ENCODE measurements at places on chromosomes 11 and 22.

DNA sequence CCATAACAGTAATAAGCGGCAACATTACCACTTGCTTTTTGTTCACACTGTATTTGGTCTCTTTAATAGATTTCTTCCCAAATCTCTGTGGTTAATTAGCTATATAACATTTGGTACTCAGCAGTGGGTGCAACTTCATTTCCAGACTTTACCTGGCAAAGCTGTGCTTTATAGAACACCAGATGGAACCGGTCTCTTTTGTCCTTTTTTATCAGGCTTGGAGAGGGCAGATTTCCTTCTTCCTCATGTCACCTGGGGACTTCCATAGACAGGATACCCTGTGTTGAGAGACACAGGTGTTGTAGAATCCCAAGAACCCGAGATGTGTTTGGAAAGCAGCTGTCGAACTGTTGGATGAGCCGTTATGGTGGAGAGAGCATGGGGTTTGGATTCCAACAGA is 393.7 kb downstream of the NTM start:
- no peak for DNase-seq

GRCh38 chr11:86453290-86454030 is 78.8 kb downstream of the CCDC81 start:
- no peak for DNase-seq

DNA sequence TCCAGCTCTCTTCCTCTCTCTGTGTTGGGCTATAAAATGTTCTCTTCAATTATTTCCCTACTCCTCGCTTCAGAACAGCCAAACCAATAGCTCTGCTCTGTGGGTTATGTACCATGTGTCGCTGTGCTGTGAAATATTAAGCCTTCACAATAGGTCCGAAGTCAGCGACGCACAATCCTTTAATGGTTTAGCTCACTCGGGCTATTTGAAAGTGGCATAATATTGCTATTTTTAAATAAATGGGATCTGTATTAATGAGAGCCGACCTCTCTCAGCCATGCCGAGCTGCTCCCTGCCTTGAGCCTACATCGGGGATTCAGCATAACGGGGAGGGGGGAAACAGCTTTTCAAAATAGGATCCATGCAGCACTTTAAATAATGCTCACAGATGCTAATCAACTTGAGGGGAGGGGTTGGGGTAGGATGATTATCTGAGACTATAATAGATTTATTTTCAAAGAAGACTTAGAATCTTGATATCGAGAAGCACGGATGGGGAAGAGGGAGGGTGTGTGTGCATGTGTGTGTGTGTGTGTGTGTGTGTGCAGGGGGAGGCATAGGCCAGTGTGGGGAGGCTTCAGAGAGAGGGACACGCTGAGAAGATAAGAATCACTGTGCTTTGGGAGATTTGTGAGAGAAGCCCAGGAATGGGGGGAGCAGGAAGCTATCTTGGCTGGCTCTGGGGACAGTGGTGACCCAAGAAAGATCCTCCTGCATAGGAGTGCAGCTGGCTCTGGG is 271.5 kb downstream of the NXPE2 start:
- DNase-seq: no peak

GRCh38 chr11:132058211-132058772 is 687.9 kb downstream of the NTM start:
- peak; percentile 67 for DNase-seq

DNA sequence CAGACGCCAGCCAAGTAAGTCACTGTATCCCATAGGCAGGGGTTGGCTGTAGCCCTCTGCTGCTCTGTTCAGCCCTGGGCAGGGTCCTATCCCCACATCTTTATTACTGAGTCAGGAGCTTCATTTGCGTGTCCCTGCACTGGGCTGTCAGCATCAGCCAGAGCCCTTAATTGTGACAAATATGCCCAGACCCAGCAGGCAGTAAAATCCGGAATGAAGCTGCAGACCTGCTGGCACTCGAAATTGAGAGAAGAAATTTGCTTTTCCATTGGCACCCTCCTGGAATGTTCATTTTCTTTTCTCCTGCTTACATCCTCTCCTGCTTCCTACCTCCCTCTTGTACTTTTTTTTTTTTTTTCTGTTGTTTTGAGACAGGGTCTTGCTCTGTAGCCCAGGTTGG is 43.8 kb downstream of the CEP164 start:
- no peak for DNase-seq

DNA sequence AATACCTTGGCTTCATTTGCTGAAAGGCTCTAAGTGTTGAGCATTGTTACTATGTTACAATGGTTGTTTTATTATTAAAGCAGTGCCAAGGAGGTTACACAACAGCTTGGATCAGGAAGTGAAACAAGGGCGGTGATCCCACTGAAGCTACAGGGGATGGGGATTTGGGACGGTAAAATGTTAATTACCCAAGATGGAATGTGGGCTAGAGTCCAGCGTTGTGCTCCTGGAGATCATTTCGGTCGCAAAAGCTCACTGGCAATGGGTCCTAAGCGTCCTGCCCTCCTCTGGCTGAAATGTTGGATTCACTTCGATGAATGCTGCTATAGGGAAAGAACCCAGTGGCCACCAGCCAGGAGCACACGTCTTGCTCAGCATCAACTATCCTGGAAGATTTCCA is 48.3 kb downstream of the FAM83F start:
- DNase-seq: no peak

GRCh38 chr11:44285756-44286155 is 24.2 kb downstream of the ALX4 start:
- DNase-seq: peak; percentile 30

GRCh38 chr11:35178067-35178805 is 39.3 kb downstream of the CD44 start:
- DNase-seq: no peak

GRCh38 chr11:116376054-116376453 is 396.7 kb downstream of the BUD13 start:
- DNase-seq: no peak

- no peak for DNase-seq
Measured at GRCh38 chr11:47659276-47659675, 16.9 kb upstream of the MTCH2 start.

GRCh38 chr11:123193742-123194141 is 1.3 kb downstream of the CLMP start:
- peak; percentile 42 for DNase-seq

- DNase-seq: peak; percentile 0
Measured at GRCh38 chr11:96664110-96664509, 274.3 kb downstream of the JRKL start.

GRCh38 chr11:27857588-27857987 is 157.3 kb upstream of the BDNF start:
- no peak for DNase-seq

- no peak for DNase-seq
Measured at GRCh38 chr22:28185130-28185529, 266.1 kb upstream of the PITPNB start.

- no peak for DNase-seq
Measured at GRCh38 chr11:33654594-33654993, 46.0 kb downstream of the C11orf91 start.

DNA sequence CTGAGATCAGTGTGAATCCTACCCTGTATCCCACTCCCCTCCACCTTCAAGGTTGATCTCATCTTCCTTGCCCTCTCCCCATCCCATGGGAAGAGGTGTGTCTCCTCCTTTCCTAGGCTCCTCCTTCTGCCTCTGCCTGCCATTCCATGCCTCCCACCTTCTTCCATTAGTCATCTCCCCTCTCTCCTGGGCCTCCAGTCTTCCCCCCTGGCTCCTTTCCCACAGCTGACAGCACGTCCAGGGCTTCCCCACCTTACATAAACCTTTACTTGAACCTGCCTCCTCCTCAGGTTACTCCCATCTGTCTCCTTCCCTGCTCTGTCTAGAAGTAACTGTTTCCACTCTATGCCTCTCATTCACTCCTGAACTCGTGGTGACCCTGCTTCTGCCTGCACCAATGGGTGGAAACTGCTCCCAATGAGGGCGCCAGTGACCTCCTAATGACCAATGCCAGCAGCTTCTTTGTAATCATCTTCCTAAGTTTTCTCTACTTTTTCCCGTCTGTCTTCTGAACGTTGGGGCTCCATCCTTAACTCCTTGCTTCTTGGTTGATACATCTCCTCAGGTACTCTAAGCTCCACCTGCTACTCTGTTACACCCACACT is 266.9 kb upstream of the NARS2 start:
- DNase-seq: no peak

DNA sequence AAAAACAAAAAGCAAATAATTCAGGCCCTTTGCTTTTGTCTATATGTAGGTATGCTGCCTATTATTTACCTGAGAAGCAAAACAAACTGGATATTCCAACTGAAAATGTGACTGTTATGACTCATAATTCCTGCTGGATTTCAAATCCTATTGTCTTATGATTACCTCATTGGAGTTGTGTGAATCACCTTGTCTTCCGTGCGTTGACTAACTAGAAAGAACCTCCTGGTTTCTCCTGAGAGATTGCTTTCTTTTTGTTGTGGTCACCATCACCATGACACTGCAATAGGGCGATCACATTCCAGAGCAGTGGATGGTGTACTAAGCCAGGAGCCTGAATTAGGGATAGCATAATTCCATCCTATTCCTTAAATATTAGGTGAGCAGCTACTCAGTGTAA is 23.0 kb upstream of the EXPH5 start:
- DNase-seq: peak; percentile 54

GRCh38 chr11:93216511-93217101 is 18.8 kb upstream of the SLC36A4 start:
- no peak for DNase-seq

- no peak for DNase-seq
Measured at GRCh38 chr22:47307822-47308221, 545.4 kb downstream of the TBC1D22A start.

GRCh38 chr11:82724026-82724425 is 9.6 kb downstream of the FAM181B start:
- DNase-seq: no peak

DNA sequence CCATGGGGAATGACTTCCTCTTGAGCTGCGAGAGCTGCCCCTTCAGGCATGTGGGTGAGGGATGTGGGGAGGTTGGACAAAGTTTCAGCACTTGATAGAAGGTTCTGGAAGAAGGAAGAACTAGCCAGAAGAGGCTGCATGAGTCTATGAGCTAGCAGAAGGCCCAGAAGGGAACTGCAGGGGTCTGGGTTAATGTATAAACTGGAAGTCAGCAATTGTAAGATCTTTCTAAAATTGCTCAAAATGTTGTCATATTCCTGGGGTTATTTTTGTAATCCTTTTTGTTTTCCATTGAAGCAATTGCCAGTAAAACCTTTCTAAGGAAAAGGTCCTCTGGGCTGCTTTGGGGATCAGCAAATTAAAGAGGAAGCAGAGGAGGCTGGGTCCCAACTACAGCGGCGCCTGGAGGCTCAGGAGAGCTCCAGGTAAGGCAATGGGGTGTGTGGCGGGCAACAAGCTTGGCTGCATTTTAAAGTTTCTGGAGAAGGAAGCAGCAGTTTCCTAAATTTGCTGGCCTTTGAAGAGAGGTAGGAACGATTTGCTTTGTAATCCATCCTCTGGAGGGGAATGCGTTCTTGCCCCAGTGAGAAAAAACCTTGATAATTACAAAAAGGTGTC is 29.2 kb downstream of the ADAMTS15 start:
- peak; percentile 48 for DNase-seq

DNA sequence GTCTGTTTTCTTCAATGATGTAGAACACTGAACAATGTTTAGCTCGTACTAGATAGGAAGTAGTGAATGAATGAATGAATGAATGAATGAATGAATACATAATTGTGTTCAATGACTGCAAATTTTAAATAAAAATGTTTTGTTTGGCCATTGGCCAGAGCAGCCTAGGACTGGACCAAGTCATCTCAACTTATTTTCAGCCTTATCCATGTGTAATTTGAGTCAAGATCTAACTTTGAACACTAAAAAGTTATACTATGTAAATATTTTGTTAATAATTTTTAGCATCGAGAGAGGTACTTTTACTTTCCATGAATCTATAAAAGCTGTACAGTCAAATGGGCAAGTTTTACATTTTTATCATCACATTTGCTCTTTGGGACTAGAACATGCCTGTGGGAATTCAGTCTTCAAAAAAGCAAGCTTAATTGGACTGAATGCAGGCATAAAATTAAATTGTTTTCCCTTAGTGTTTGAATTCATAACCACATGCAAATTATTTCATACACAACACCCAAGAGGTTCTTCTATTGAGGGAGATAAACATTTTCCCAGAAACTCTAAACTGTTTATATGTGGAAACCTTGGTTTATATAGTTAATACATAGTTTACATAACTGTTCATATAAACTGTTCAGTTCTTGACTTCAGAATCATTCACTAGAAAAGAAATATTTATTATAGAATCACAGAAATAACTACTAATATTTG is 222.1 kb upstream of the ANO3 start:
- no peak for DNase-seq

GRCh38 chr11:114284021-114284420 is 12.2 kb upstream of the NNMT start:
- no peak for DNase-seq

- no peak for DNase-seq
Measured at GRCh38 chr11:14784230-14784629, 107.8 kb downstream of the CYP2R1 start.

GRCh38 chr11:118657709-118658428 is 21.6 kb downstream of the TREH start:
- no peak for DNase-seq

DNA sequence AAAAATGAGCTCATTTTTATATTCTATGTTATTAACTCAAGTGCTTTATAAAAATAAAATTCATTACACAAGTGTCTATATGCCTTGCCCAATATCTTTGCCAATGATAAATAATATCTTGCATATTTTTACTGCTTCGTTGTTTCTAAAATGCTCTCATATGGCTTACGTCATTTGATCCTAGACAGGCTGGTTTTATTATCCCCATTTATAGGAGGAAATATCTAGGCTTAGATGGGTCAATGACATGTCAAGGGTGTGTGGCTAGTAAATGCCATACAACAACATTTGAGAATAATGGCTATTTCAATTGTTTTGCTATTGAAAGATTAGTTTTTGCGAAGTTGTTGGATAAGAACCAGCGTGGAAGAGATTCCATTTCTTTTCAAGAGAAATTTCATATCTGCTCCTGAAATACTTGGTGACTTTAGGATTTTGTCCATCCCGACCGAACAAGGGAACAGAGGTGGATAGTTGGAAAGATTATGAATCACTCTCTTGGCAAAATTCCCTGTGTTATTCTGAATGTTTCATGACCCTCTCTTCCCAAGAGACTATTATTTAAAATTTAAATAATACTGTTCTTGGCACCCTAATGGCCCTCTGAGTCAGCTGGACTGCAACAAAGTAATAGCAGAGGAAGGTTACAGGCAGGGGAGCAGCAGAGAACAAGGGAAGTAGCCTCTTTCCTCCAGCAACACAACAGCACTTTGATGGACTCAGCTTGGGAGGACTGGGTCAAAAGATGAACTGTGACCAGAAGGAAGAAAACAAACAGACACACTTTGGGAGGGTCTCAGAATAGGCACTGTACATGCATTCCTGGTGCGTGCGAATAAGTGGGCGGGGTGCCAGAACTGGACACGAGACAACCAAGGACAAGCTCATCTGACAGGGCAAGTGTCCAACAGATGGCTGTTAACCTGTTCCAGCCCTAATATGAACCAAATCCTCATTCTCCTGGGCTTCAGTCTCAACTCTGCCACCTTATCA is 94.5 kb downstream of the ME3 start:
- peak; percentile 92 for DNase-seq

- no peak for DNase-seq
Measured at GRCh38 chr11:124294687-124295086, 19.1 kb downstream of the OR8D1 start.
